ENCODE measurements at places on chromosomes 1 and 21.

DNA sequence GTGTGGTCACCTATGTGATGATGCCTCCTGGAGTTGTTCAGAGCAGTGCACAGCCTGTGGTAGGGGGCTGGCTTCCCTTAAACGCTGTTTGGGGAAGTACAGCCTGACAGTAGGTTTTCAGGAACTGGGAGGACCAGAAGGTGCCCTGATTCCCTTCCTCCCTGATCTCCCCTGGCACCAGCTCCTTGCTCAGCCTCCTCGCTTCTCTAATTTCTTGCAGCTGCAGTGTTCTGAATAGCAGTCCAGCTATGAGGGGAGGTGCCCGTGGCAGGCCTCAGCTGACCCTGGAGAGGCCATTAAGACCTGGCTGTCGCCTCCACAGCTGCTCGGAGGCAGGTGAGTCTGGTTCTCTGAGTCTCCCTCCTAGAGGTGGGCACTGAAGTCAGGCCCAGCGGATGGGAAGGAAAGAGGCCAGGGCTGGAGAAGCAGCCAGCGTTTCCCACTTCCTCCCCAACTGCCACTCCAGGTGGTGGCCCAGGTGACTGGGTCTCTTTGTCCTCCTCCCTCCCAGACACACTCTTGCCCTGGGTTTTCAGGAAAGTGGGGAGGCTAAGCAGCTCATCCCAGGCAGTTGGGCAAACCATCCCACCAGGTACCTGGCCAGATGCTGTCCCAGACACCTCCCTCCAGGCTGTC is 52.0 kb upstream of the RPL11 start:
- no peak for DNase-seq

- DNase-seq = no peak
Measured at GRCh38 chr1:224302947-224303346, 27.0 kb downstream of the NVL start.

- DNase-seq = no peak
Measured at GRCh38 chr1:103129796-103130195, 21.5 kb upstream of the COL11A1 start.

- no peak for DNase-seq
Measured at GRCh38 chr1:100538913-100539835, 1.2 kb downstream of the GPR88 start.

DNA sequence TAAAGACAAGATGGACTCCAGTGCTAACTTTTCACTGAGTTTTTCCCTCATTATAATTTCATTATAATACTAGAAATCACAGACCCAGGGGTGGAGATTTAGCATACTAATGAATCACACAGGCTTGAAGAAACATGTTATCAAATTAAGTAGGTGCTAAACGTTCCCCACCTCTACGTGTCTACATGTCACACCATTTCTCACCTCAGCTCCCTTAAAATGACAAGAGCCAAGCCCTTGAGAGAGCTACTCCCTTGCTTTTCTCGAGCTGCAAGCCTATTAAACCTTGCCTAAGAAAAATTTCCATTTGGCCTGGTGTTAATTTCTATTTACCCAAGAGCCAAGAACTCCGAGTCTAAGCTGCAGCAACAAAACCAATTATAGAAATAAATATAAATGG is 396.3 kb upstream of the NEGR1 start:
- DNase-seq = no peak

GRCh38 chr1:193062698-193063463 is 3.5 kb downstream of the RO60 start:
- no peak for DNase-seq

DNA sequence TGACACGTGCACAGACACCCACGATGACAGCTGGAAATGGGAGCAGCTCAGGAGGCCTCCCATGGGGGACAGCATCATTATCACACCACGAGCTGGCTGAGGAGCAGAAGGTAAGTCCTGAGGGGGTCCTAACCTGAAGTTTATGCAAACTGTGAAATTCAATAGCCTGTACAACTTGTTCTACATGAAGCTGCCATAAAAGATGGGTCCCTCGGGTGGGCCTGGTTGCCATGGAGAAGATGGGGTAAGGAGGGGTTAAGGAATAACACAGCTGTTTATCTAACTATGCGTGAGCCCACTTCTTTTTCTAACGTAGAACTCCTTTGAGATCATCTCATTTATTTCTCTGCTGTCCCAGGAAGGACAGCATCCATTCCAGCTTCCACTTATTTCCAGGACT is 163.4 kb upstream of the CD34 start:
- DNase-seq = no peak

GRCh38 chr21:21309510-21309909 is 311.3 kb downstream of the NCAM2 start:
- DNase-seq = no peak

GRCh38 chr1:71039661-71040262 is 7.9 kb downstream of the PTGER3 start:
- DNase-seq = no peak

Data from G401 (cell line).